ENCODE measurements at places on chromosomes 1 and 21.

DNA sequence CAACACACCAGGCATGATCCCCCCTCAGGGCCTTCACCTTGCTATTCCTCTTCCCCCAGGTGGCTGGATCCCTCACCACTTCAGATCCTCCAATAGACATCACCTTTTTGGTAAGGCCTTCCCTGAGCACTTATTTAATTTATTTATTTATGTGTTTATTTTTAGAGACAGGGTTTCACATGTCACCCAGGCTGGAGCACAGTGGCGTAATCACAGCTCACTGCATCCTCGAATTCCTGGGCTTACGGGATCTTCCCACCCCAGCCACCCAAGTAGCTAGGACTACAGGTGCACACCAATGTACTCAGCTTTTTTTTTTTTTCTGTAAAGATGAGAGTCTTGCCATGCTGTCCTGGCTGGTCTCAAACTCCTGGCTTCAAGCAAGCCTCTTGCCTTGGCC is 17.2 kb downstream of the KCNN3 start:
- DNase-seq: no peak

DNA sequence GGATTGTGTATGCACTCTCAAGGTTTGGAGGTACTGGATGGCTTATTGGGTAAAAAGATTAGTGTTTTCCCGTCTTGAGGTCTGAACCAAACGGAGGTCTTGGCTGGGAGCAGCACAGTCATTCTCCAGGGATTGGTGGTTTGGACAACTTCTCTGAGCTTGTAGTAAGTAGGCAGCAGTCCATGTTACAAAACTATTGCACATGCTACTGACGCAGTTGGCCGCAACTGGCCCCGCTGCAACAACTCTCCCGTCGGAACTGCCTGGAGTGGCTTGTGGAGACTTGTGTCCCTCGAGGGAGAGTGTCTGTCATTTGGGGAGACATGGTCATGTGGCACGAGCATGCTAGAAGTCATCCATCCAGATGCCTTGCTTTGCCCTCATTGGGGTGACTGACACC is 276.0 kb downstream of the TM2D1 start:
- no peak for DNase-seq

DNA sequence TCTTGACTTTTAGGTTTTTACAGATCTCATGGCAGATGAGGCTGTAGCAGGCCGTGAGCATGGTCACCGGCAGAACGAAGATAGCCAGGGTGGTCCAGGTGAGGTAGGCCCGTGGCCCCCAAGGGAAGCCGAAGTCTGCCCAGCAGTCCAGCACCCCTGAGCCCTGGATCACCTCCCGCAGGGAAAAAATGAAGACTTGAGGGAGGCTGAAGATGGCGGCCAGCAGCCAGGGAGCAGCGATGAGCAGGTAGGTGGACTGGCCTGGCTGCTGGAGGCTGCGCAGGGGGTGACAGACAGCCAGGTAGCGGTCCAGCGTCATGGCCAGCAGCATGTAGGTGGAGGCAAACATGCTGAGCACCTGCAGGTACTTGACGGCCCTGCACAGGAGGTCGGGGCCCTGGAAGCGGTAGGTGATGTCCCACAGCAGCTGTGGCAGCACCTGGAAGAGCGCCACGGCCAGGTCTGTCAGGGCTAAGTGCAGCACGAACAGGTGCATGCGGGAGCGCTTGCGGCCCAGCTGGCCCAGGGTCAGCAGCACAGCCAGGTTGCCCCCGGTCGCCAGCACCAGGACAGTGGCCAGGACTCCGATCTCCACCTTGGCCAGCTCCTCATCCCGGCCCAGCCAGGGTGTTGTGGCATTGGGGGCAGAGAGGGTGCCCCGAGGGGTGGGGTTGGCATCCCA is 856 bp downstream of the AVPR1B start:
- DNase-seq: no peak

- DNase-seq: no peak
Observed at GRCh38 chr1:91569411-91570119, 68.9 kb downstream of the CDC7 start.

DNA sequence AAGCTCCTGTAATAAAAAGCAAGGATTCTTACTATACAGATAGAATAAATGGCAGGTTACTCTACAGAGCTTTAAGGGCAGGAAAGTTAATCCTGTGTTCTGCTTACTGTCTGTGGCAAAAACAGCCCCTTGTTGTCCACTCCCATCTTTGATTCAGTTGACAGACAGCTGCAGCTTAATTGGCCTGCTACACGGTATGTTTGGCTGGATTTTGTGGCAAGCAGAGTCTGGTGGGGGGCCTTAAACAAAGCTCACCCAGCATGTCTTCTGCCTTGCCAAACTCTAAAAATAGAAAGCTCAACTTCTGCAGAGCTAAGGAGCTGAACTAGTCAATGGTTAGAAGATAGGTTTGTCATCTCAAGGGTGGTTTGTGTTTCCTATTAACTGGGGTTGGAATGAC is 407.2 kb downstream of the HLX start:
- no peak for DNase-seq

DNA sequence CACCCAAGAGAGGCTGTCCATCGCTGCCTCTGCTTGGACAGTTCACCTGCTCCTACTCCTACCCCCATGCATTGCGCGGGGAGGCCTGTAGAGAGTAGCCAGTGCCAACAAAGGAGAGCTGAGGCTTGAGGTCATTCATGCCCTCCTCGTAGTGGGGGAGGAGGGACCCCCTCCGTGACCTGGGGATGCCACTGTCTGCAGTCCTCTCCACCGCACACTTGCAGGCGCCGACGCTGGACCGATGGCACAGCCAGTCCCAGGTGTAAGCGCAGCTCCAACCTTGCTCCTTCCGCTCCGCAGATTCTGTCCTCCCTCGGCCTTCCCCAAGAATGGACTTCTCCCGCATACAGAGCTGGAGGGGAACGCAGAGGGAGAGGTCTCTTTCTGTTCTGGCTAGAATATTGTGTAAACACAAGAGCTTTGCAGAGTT is 672 bp upstream of the PHLDA3 start:
- no peak for DNase-seq

DNA sequence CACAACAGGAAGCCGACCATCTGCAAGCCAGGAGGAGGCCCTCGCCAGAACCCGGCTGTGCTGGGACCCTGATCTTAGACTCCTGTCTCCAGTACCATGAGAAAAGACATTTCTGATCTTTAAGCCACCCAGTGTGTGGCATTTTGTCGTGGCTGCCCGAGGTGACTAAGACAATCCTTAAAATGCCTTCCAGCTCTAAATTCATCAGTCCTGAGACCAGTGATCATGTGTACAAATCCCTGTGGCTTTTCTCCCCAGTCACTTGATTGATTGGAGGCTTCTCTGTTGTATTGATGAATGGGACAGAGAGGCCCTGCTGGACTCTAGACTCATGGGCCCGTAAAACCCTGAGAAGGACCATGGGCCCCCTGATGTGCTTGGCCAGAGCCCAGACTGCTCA is 36.1 kb downstream of the B3GALT5 start:
- DNase-seq: no peak

Measured in erythroblast (primary cell).